ENCODE measurements at places on chromosomes 11 and 22.

GRCh38 chr22:30143265-30143664, 63.0 kb downstream of the HORMAD2 start:
- no peak for DNase-seq

- no peak for DNase-seq
These were observed 83.7 kb upstream of the ARHGAP32 start for GRCh38 chr11:129275828-129276227.

- no peak for DNase-seq
These were observed 9.4 kb downstream of the IGSF9B start for GRCh38 chr11:133947321-133947756.

DNA sequence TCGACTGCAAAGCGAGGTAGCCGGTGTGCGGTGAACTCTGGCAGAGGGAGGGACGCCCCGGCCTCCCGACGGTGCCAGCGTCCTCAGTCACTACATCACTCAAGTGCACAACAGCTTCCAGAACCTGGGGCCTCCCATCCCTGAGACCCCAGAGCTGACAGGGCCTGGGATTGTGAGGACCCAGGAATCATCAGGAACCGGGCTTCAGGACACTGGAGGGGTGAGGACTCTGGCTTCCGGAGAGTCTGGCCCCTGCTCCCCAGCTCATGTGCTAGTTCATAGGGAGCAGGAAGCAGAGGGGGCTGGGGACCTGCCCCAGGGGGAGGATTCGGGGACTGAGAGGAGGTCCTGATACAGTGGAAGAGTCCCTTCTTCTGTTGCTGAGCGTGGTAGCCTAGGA, 4.6 kb downstream of the ART5 start:
- no peak for DNase-seq

DNA sequence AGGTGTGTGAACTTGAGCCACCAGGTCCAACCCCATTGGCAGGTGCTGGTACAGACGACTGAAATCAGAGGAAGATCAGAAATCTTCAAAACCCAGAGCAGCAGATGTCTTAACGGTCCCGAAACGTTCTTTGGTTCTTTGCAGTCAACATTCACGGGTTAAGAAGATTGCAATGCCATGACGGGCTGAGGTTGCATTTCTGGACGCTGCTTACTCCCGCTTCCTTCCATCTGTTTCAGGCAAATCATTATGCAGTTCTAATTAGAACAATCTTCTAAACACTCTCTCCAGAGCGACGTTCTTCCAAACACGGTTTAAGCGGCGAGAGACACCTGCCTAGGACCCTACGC, 492 bp upstream of the LUZP2 start:
- no peak for DNase-seq

DNA sequence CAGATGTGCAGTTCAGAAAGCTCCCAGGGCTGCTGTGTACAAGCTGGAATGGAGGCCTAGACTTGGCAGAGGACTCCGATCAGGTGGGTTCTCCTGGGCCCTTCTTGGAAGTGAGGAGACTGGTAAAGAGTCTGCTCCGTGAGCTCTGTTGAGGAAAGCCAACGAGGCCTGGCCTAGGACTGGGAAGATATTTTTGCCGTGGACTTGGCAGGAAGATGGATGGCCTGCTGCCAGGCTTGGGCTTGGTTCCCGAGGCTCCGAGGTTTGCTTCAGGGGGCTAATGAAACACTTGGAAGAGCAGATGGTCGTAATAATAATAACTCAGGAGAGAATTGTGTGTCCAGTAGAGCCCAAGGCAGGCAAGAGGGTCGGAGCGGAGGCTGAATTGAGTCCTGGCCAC, 3.9 kb downstream of the GALR3 start:
- peak; percentile 37 for DNase-seq

- no peak for DNase-seq
These were observed 76.0 kb downstream of the TRIM29 start for GRCh38 chr11:120061761-120062560.

DNA sequence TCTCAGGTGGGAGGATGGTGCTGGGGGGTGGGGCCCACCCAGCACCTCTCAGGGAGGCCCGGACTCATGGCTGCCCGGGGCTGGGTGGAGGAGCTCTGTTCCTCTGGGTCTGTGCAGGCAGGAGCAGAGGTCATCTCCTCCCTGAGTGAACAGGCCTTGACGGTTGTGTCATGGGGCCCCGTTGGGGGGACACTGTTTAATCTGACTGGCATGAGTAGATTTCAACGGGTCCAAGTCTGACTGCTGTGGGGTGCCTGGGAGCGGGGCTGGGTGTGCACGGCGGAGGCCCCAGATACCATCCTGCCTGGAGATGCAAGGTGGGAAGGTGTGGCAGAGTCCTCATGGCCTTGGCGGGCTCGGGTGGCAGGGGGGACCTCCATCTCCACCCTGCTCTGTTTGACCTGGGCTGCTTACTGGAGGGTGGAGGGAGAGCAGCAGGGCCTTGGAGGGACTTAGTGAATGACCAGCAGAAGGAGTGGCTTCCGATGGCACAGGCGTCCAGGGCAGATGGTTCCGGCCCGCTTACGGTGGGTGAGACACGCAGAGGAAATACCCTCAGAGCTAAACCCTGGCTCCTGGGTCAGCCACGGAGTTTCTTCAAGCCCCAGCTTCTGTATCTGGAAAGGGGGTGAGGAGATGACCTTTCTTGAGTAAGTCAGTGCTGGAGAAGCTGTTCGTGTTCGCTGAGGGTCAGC, 48.7 kb downstream of the SMIM38 start:
- DNase-seq: no peak

GRCh38 chr22:46595545-46595944, 24.6 kb upstream of the GRAMD4 start:
- no peak for DNase-seq

GRCh38 chr11:73195191-73196007, 22.7 kb upstream of the P2RY2 start:
- DNase-seq: no peak

- no peak for DNase-seq
These were observed 247.9 kb upstream of the CNTN5 start for GRCh38 chr11:98772893-98773292.

GRCh38 chr11:102868339-102868738, 6.4 kb downstream of the MMP12 start:
- DNase-seq: no peak

GRCh38 chr22:40216041-40216756, 38.5 kb downstream of the TNRC6B start:
- DNase-seq: no peak

DNA sequence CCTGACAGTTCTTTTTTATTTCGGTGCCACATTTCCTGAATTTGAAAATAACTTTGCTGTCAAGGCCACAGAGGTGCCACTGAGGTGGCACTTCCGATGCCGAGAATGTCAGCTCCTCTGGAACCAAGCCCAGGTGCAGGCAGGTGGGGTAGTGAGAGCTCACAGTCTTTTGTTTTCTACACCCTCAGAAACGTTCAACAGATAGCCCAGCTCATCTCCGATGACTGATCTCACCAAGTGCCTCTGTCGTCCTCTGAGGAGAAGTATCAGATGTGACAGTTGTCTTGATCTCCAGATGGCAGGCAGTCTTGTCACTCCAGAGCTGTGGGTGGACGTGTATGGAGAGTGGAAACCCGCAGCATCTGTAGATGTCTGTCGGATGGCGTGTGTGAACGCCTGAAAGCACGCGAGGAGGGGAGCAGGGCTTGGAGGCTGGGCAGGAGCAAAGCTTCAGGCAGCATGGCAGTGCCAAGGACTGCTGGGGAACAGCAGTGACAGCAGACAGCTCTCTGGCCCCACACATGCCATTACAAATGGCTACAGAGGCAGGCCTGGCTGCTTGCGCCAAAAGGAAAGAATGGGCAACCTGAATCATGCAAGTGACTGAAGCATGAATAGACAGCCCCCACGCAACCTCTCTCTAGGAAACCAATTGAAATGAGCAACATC, 877.0 kb downstream of the OPCML start:
- no peak for DNase-seq

DNA sequence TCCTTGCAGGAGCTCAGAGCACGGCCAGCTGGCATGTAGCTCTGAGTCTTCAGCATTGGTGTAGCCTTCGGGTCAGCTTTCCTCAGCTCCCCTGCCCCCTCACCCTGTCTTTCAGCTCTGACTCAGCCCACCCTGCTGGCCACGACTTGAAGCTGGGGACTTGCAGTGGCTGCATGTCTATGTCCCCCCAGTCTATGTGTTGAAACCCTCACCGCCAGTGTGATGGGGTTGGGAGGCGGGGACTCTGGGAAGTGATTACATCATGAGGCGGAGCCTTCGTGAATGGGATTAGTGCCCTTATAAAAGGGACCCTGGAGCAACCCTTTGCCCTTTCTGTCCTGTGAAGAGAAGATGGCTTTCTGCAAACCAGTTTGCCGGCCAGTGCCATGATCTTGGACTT, 111.1 kb downstream of the CTTN start:
- DNase-seq: no peak

DNA sequence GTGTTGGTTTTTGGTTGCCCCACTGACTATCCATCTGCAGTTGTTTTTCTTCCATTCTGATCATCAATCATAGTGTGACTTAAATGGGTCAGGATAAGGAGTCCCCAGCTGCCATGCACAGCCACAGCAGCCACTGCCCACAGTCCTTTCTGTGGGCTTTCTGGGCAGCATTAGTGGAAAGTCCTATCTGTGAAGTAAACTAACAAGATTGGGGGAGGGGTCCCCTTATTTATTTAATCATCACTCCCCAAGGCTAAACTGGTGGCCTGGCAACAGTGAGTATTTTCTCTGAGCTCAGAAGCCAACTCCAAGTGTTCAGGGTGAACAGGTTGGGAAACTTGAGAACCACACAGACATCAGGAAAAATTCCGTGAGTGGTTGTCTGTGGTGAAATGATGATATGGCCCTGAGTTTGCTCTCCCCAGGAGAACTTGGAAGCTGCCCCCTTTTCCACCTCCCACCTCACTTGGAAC, 145.0 kb downstream of the CCDC34 start:
- DNase-seq: no peak

DNA sequence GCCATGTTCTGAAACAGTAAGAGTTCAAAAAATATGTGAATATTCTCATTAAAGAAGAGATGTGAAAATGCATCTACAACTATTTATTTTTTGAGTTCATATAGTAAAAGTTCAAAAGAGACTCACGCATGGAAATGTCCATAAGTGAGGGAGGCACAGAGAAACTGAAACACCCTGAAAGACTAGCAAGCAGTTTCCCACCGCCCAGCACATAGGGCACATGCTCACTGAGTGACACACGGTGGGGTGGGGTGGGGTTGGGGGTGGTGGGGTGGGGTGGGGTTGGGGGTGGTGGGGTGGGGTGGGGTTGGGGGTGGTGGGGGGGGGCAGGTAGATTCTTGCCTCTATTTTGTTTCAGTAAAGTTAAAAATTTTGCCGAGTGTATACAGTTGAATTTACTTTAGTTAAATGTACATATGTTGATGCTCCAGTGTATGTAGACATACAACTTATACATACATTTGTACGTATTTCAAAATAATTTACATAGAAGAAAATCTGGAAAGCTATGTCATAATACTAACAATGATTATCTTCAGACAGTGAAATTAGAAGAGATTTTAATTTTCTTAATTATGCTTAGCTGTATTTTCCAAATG, 6.3 kb downstream of the CCDC34 start:
- no peak for DNase-seq

DNA sequence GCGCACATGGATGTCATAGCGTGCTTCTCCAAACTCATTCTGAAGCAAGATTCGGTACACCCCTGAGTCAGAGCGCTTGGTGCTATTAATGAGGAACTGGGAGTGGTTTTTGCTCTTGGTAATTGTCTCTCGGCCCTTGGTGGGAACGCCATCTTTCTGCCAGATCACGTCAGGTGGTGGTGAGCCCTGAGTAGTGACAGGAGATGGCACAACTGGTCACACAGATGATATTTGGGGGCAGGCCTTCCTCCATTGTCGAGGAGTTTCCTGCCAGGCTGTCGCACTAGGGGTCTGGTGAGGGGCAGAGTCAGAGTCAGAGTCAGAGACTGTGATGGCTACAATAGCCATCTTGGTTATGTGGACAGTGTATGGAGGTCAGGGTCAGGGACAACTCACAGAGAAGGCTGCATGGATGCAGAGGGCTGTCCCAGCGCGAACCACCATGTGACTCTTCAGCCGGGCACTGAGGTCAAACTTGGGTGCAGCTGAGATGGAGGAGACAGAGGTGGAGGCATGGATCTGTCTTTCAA, 9.3 kb downstream of the TMEM86A start:
- no peak for DNase-seq

- no peak for DNase-seq
These were observed 33.5 kb upstream of the RAB38 start for GRCh38 chr11:88208745-88209144.

DNA sequence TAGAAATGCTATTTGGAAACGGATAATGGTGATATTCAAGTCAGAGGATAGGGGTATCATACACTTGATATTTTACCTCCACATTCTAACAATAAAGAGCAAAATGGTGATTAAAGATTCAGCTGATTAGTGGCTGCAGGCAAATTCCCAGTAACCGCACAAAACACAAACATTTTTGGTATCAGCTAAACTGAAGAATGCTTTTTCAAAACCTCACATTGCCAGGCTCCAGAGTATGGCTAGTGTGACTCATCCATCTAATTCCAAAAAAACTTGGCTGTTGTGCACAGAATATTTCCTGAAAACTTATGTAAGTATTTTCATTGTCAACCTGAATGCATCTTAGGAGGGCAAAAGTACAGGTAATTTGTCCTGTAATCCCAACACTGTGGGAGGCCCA, 10.9 kb downstream of the SRPRA start:
- DNase-seq: no peak

DNA sequence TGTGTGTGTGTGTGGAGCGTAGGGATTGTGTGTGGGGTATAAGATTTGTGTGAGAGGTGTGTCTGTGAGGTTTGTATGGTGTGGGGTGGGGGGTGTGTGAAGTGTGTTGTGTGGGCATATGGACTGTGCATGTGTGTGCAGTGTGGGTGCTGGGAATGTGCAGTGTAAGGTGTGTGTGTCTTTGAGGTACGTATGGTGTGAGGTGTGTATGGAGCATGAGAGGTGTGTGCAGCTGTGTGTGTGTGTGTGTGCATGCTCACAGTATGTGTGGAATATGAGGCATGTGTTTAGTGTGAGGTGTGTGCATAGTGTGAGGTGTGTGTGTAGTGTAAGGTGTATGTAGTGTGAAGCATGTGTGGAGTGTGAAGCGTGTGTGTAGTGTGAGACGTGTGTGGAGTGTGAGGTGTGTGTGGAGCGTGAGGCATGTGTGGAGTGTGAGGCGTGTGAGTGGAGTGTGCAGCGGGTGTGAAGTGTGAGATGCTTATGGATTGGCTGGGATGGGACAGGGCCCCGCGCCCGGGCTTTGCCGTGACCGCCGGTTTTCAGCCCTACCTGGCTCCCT, 1.7 kb upstream of the TMPRSS6 start:
- no peak for DNase-seq

DNA sequence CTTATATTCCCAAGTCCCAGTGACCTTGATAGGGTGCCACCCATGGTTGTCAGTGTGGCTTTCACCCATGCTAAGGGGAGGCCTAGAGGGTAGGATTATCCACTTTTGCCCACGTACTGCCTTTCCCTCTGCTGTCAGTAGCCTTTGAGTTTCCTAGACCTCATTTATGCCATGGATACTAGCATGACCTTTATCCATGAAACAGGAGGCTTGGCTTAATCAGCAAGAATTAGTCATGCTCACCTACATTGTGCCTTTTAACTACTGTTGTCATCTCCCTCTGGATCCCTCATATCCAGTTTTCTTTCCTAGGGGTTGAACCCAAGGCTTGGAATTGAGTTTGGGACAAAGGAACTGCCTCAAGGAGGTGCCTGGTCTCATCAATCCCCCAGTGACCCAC, 716.7 kb downstream of the NTM start:
- no peak for DNase-seq

All from substantia nigra (tissue), 51 donors.